ENCODE measurements at places on chromosomes 7 and 10.
A peak's percentile ranks its signal among the peaks of the same experiment; 100 is the strongest.

GRCh38 chr10:23238015-23238414 is 45.9 kb downstream of the PTF1A start:
- DNase-seq = no peak

- no peak for DNase-seq
Measured at GRCh38 chr10:12605580-12606405, 256.4 kb downstream of the CAMK1D start.

DNA sequence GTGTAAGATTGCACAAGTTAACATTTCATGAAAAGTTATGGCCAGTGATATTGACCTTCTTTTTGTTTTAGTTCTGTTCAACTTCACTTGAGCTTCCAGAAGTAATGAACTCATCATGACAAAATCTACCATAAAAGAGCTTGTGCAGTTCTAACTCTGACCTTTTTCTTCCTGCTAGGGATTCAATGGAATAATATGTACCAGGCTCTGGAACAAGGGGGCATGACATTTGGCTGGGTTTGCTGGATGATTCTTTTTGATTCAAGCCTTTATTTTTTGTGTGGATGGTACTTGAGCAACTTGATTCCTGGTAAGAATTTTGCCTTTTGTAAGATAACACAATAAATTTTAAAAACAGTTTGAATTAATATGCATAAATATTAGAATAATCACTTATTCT is 205.0 kb downstream of the ABCA13 start:
- no peak for DNase-seq

DNA sequence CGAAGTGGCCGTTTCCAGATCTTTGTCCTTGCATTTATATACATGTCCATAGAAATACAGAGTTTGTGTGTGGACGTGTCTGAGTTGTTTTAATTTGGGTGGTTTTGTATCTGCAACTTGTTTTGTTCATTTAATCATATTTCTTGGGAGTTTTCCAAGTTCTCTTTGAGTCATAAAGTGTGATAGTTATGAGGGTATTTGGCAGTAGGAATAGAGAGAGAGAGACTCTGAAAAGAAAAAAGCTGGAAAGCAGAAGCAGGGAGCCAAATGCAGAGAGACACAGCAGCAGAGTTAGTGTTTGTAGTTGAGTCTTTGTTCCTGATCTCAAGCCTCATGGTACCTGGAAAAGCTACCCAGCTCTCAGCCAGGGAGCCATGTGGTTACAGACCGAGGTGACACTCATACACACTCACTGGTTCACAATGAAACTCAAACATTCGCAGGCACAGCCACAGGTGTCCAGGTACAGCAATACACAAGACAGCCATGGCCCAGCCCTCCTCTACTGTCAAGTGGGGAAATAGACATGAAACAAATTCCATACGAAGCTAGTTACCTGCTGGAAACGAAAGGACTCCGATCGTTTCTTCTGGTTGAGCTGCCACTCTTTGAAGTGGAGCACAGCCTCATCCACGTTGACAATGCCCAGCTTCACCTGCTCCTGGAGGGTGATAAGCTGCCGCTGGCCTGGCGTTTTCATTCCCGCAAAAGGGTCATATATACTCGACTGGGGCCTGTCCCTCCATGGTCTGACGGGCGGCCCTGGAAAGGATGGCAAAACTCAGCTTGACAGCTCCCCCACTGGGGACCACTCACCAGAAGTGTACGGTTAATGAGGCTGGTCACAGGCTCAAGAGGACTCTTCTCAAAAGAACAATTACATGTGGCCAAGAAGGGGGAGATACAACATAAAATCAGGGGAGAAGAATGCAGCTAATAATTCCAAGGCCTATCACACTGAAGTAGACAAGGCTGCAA is 33.3 kb upstream of the TM9SF3 start:
- DNase-seq = no peak

DNA sequence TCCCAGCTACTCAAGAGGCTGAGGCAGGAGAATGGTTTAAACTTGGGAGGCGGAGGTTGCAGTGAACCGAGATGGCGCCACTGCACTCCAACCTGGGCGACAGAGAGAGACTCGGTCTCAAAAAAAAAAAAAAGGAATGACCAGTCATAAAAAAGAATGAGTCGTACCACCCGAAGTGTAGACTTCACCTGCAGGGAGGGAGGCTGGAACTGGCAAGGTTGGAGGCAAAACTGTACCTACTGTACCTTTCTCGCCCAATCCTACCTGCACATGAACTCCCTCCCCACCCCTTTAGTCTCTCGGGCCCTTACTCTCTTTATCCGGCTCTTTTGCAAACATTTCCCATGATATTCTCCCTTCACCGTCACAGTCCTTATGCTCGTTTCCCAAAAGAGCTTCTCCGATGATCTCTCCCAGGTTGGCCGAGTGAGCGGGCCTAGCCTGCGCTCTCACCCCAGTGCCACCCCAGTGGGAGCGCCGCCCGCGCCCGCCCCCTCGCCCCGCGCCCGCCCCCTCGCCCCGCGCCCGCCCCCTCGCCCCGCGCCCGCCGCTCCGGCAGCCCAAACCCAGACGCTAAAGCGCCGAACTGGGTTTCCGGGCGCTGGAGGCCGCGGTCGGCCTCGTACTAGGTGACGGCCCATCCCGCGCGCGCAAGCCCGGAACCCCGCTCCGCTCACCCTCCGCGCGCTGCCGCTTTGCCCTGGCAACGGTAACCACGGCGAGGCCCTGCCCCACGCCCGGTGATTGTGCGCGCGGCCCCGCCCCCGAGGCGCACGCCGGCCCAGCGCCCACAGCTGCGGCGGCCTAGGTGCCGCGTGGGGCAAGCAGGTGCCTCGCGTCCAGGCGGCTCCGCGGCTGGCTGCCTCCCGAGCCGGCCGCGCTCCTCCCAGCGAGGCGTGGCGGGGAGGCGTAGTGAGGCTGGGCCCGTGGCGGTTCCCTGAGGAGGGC is at the start of gene SMKR1:
TSS of gene SMKR1 (plus strand) at position 772 of the 948 bp plus-strand sequence. CDS start 294 bp downstream, outside the sequence.
- peak; percentile 96 for DNase-seq

GRCh38 chr10:82288461-82288881 is 413.5 kb downstream of the NRG3 start:
- no peak for DNase-seq

GRCh38 chr10:17023386-17024298 is 106.0 kb downstream of the CUBN start:
- no peak for DNase-seq

DNA sequence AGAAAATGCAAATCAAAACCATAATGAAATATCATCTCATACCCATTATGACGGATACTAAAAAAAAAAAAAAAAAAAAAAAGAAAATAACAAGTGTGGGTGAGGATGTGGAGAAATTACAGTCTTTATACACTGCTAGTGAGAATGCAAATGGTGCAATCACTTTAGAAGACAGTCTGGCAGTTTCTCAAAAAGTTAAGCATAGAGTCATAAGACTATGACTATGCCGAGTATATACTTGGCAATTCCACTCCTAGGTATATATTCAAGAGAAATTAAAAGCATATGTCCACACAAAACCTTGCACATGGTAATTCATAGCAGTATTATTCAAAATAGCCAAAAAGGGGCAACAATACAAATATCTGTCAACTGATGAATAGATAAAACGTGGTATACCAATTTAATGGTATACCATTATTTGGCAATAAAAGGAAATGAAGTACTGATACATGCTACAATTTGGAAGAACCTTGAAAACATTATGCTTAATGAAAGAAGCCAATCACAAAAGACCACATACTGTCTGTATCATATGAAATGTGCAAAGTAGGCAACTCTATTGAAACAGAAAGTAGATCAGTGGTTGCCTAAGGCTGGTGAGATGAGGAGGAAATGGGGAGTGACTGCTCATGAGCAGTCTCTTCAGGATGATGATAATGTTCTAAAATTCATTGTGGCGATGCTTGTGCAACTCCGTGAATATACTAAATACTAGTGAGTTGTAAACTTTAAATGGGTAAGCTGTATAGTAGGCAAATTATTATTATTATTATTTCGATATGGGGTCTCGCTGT is 90.1 kb upstream of the NANOS1 start:
- no peak for DNase-seq

DNA sequence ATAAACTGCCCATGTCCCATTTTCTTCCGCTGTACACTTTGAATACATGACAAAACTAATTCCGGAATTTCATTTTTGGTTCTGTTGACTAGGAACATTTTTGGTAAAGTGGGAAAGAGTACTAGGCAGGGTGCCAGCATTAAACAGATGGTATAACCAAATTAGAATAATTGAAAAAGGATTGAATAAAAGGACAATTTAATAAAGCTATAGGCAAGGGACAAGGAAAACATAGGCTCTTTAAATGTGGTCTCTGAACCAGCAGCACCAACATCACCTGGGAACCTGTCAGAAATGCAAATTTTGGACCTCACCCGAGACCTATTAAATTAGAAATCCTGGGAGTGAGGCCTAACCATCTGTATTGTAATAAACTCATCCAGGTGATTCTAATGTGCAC is 376.9 kb downstream of the LRRTM3 start:
- no peak for DNase-seq

DNA sequence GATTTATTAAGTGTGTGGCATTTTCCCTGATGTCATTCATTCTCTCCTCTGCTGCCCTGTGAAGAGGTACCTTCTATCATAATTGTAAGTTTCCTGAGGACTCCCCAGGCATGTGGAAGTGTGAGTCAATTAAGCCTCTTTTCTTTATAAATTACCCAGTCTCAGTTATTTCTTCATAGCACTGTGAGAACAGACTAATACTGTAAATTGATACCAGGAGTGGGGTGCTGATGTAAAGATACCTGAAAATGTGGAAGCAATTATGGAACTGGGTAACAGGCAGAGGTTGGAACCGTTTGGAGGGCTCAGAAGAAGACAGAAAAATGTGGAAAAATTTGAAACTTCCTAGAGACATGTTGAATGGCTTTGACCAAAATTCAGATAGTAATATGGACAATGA is 711.8 kb upstream of the GRM3 start:
- DNase-seq = no peak

DNA sequence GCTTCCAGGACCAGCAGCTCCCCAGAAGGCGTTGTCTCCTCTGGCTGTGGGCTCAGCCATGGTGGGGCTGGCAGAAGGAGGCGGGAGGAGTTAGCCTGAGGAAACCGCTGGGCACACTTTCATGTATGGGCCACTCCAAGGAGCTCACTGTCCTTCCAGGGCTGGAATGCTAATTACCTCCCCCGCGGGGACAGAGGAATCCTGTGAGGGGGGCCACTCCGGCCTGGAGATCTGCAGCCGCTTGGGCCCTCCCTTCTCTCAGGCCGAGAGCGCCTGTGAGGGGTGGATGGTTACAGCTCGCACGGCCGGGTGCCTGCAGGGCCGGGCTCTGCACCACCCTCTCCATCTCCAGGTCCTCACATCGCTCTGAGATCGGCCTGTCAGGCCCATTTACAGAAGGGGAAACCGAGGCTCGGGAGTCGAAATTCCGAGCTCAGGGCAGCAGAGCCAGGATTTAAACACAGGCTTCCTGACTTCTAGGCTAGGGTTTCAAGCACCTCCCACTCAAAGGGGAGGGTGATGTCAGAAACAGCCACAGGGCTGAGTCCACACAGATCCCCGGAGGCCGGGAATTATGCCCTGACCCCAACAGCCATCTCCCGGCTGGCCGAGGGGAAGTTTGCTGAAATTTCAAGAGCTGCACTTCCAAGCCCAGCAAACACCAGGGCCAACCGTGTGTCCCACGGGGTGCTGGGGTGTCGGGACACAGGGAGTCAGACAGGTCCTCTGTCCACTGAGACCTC is 59.1 kb downstream of the PDGFA start:
- no peak for DNase-seq

DNA sequence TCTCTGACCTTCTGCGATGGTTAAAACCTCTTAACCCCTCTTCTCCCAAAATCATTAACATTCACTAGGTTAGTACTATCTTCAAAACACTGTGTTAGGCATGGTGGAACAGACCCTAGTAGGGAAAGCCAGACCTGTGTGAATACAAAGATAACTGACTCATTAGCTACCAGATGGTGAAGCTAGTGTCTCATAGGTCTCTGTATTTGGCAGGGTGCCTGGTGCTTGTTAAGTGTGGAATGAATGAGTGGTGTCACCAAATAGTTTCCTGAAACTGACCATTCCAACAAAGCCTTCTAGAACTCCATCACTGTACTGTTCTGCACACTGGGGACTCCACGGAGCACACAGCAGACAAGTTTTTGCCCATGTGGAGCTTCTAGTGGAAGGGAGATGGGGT is 27.7 kb upstream of the TM9SF3 start:
- no peak for DNase-seq

GRCh38 chr7:121195874-121196273 is 132.9 kb upstream of the WNT16 start:
- no peak for DNase-seq

DNA sequence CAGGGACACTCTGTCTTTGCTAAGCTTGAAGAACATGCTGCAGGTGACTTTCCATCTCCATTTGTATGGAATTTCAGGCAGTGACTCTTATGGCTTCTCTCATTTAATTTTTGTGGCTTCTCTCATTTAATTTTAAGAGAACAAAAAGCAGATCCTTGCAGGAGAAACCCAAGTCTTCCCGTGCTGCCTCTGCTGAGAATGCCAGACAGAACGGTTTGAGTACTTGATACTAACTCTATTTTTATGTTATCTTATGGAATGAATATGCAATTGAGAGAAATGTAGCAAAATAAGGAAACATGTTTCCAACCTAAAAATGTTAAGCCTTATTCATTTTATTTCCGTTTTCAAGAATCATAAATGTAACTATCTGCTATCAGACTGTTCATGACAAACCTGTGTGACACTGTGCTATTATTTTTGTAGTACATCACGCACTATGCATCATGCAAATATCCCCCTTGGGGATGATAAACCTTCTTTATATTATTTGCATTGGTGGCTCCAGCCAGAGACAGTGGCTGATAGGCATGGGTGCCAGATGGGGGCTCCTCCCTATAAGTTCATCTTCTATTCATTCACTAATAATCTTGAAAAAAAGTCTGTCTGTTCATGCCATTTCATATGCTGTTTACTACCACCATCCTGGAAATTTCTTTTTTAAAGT is 6.9 kb upstream of the RAPGEF5 start:
- no peak for DNase-seq

- DNase-seq = no peak
Measured at GRCh38 chr10:125082881-125083575, 77.3 kb downstream of the CTBP2 start.

DNA sequence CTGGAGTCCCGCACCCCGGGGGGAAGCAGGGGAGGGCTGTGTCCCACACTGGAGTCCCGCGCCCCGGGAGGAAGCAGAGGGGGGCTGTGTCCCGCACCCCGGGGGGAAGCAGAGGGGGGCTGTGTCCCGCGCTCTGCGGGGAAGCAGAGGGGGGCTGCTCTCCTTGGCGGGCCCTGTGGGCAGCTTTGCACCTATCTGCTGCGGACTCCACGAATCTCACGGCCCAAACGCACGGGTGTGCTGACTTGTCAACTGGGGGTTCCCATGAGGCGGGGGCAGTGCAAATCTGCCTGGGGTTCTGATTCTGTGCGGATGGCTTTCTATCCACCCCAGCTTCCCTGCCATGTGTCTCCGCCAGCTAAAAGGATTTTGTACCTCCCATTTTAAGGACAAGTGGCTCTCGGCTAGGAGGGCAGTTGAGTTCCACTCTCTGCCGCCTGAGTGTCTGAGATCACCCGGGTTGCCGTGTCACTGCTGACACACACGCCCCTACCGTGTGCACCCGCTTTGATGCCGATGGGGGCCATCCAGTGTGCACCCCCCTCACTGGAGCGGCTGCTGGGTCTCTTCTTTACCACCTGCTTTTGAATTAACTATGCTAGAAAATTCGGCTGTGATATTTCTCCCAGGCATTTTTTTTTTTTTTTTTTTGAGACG is 20.5 kb downstream of the GPER1 start:
- no peak for DNase-seq

Data from T-helper 2 cell (primary cell).